ENCODE measurements at places on chromosomes 6 and 20. TPM values are rescaled to one million over a fixed set of nuclear protein-coding genes. Genes with fewer than 3 reads are reported as not detected.

TMEM170B gene
- total RNA-seq = 4.6 TPM

MACROD2 gene
- 0.95 TPM for total RNA-seq

POLR1H gene
- 19.1 TPM for total RNA-seq

PTPRA gene
- total RNA-seq = 36.7 TPM

SALL4 gene
- total RNA-seq = not detected

ULBP2 gene
- total RNA-seq = not detected

TMEM151B gene
- total RNA-seq = not detected

VNN1 gene
- 1.3 TPM for total RNA-seq

PTCRA gene
- total RNA-seq = not detected

SMOC2 gene
- total RNA-seq = 424 TPM

RHAG gene
- total RNA-seq = not detected

HLA-DPA1 gene
- total RNA-seq = 148 TPM

SLC52A3 gene
- 1.5 TPM for total RNA-seq

MCCD1 gene
- not detected for total RNA-seq

FILIP1 gene
- 43.8 TPM for total RNA-seq

MATN4 gene
- 0.27 TPM for total RNA-seq

TCF15 gene
- not detected for total RNA-seq

SLC26A8 gene
- total RNA-seq = 0.28 TPM

MAK gene
- total RNA-seq = 0.63 TPM

NHLRC1 gene
- 0.85 TPM for total RNA-seq

C20orf202 gene
- not detected for total RNA-seq

OR2B6 gene
- total RNA-seq = not detected

EHMT2 gene
- total RNA-seq = 33.2 TPM

GSTA3 gene
- total RNA-seq = not detected

MBOAT1 gene
- 5.5 TPM for total RNA-seq

PTPRT gene
- total RNA-seq = not detected

PACRG gene
- total RNA-seq = 13.0 TPM

TRAPPC3L gene
- not detected for total RNA-seq

KHDRBS2 gene
- total RNA-seq = not detected

CPNE5 gene
- 0.85 TPM for total RNA-seq

IL17A gene
- not detected for total RNA-seq

BHLHE23 gene
- total RNA-seq = not detected

SEL1L2 gene
- not detected for total RNA-seq

TMEM244 gene
- not detected for total RNA-seq

SSTR4 gene
- not detected for total RNA-seq

COX7A2 gene
- 101 TPM for total RNA-seq

ULBP3 gene
- 0.78 TPM for total RNA-seq

POPDC3 gene
- total RNA-seq = not detected

HLA-B gene
- 552 TPM for total RNA-seq

SLC22A16 gene
- total RNA-seq = 3.8 TPM
